Fibroblast of lung (primary cell): ENCODE measurements at places on chromosomes 11 and 22. TPM values are rescaled to one million over a fixed set of nuclear protein-coding genes. Genes with fewer than 3 reads are reported as not detected.
A peak's percentile ranks its signal among the peaks of the same experiment; 100 is the strongest.

The KCNJ1 gene
- under 0.01 TPM in 1 of 2 replicates, not detected in the other for total RNA-seq

The TRIM49 gene
- not detected in 2 replicates for total RNA-seq

The USP2 gene
- 0.77 and 2.3 TPM in 2 replicates for total RNA-seq

The PHLDA2 gene
- total RNA-seq, result 4.1 and 6.8 TPM in 2 replicates

The PITPNM1 gene
- total RNA-seq, result 7.4 and 10.2 TPM in 2 replicates

The NRGN gene
- total RNA-seq, result 0.17 TPM in 1 of 2 replicates, not detected in the other

The OR5A1 gene
- not detected in 2 replicates for total RNA-seq

- H3K27ac ChIP-seq, result no peak overlapping the region
- no peaks in the 10 kb centered on the region for H3K4me1 ChIP-seq
- no peaks in the 10 kb centered on the region for H3K36me3 ChIP-seq
Observed at GRCh38 chr22:23562186-23562585, 17.9 kb downstream of the IGLL1 start.

- no peaks in the 10 kb centered on the region for H3K27me3 ChIP-seq
- H3K27ac ChIP-seq, result no peak overlapping the region
- H3K4me1 ChIP-seq, result no peaks in the 10 kb centered on the region
- no peak for DNase-seq
- H3K36me3 ChIP-seq, result peaks cover 18% of the 10 kb centered on the region
- no peak overlapping the region for H3K4me3 ChIP-seq
Observed at GRCh38 chr22:20143883-20144665, 6.8 kb downstream of the CCDC188 start.

DNA sequence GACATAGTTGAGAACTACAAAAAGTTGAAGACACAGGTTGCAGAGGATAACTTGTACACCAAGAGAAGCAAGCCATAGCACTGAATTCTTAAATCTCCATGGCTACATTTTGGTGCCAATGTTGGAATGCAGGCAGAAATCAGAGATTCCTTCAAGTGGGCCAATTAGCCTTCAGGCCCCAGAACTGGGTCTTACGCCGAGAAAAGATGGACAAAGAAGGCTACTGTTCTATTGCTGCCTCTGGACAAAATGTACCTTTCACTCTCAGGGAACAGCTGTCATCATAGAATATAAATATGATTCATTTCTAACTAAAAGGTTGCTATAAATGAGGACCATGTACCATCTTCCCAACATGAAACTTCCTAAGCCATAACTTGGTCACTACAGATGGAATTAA is 13.7 kb downstream of the TMEM216 start:
- no peak for DNase-seq
- H3K36me3 ChIP-seq, result peaks cover 25% of the 10 kb centered on the region
- no peak overlapping the region for H3K27ac ChIP-seq
- H3K4me1 ChIP-seq, result no peaks in the 10 kb centered on the region
- H3K4me3 ChIP-seq, result no peak overlapping the region

GRCh38 chr11:113082341-113082955 is 121.2 kb downstream of the NCAM1 start:
- no peaks in the 10 kb centered on the region for H3K36me3 ChIP-seq
- no peak for DNase-seq
- no peak overlapping the region for H3K27ac ChIP-seq

- DNase-seq, result no peak
- peaks cover 3% of the 10 kb centered on the region for H3K4me1 ChIP-seq
- peaks cover 1% of the 10 kb centered on the region for H3K36me3 ChIP-seq
- H3K27me3 ChIP-seq, result no peaks in the 10 kb centered on the region
- no peak overlapping the region for H3K27ac ChIP-seq
Observed at GRCh38 chr11:1530686-1531448, 41.2 kb downstream of the DUSP8 start.

DNA sequence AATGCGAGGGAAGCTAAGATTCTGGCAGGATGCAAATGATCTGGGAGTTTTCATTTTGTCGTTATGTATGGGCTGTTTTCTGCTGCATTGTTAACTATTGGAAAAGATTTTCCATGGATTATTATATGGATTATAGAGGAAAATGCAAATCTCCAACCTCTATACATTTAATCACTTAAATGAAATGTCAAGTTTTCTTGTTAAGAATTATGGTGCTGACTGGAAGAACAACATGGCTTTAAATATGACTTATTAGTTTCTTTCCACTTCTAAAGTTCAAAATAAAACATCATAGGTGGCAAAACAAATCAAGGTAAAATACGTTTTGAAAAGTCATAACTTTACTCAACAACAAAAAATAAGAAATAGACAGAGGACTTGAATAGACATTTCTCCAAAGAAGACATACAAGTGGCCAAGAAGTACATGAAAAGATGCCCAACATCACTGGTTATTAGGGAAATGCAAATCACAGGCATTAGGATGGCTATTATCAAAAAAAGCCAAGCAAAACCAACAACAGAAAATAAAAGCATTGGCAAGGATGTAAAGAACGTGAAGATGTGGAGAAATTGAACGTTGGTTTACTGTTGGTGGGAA is 56.2 kb upstream of the CLDN5 start:
- H3K4me1 ChIP-seq, result peaks cover 5% of the 10 kb centered on the region
- H3K36me3 ChIP-seq, result no peaks in the 10 kb centered on the region
- no peaks in the 10 kb centered on the region for H3K27me3 ChIP-seq
- no peak for DNase-seq

DNA sequence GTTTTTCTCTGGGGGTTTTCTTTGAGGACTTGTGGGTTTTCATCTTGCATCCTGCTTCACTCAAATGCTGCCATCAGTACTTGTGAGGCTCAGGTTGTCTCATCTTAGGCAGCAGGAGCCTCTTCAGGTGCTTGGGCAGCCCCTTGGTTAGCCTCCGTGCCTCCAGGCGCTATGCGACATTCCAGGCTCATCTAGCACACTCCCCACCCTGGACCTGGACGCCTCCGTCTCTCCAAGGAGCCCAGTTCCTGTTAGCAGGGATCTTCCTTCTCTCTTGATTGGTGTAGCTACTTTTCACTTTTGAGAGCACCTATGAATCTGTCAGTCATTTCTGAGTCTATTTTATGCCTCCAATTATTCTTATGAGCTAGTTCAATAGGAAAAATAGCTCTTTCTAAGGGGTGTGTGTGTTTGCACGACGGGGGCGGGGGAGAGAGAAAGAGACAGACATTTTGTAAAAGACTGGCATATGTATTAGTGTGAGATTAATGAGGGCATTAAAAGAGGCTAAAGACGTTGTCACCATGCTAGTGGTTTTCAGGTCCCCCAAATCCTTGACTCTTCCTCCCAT is 7.8 kb downstream of the TUBA8 start:
- H3K4me3 ChIP-seq, result no peak overlapping the region
- no peaks in the 10 kb centered on the region for H3K36me3 ChIP-seq
- no peak for DNase-seq
- H3K27ac ChIP-seq, result no peak overlapping the region
- no peaks in the 10 kb centered on the region for H3K27me3 ChIP-seq

GRCh38 chr11:33452836-33453624 is 195.8 kb downstream of the HIPK3 start:
- peak; percentile 96 for DNase-seq
- no peak overlapping the region for H3K27ac ChIP-seq
- H3K4me3 ChIP-seq, result no peak overlapping the region
- no peaks in the 10 kb centered on the region for H3K36me3 ChIP-seq

DNA sequence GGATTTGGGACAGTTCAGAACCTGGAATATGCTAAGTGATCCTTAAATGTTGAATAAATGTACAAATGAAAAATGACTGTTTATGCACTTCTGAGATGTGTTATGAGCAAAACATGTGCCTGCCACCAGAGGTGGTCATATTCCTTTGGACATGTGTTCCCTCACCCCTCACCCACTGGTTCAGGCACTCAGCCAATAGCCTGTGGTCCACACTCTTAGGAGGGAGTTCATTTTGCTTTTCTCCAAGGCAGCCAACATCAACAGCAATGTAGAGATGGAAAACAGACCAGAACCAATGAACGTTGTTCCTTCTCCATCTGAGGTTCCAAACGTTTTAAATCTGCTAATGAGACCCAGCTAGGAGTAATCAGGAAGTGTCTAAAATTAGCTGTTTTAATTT is 44.0 kb downstream of the RPUSD4 start:
- DNase-seq, result peak; percentile 53
- no peak overlapping the region for H3K4me3 ChIP-seq
- H3K36me3 ChIP-seq, result no peaks in the 10 kb centered on the region

DNA sequence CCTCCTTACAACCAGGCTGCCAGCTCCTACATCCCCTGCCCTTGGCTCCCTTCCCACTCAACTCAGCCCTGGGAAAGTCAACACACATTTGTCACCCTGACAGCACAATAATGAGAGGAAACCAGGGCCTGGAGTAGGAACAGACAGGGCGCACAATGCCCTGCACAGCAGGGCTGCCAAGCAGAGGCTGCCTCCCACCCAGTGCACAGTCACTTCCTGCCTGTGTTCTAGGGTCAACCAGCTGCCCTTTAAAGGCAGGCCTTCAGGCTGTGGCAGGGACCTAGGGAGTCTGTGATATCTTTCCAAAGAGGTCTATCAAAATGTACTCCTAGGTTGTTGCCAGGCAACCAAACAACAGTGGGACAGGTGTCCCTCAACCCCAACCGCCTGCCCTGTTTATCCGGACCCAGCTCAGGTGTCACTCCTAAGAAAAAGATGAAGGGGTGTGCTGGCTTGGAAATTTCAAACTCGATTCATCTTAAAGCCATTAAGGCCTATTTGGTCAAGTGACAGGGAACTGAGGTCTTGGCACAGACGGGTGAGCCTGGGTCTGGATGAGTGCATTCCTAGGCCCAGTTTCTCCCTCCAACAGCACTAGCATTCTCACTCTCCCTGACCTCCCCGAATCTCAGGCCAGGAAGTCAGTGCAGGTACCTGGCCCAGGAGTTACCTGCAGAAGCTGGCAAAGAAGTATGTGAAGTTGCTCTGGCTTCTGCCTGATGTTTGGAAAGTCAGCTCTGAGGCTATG is 110.3 kb upstream of the PITPNB start:
- peak; percentile 65 for DNase-seq
- H3K4me1 ChIP-seq, result peaks cover 9% of the 10 kb centered on the region
- no peak overlapping the region for H3K4me3 ChIP-seq
- H3K27ac ChIP-seq, result no peak overlapping the region
- H3K36me3 ChIP-seq, result no peaks in the 10 kb centered on the region

GRCh38 chr11:70637186-70637800 is 239.0 kb downstream of the CTTN start:
- no peaks in the 10 kb centered on the region for H3K4me1 ChIP-seq
- H3K4me3 ChIP-seq, result no peak overlapping the region
- H3K36me3 ChIP-seq, result no peaks in the 10 kb centered on the region
- no peaks in the 10 kb centered on the region for H3K27me3 ChIP-seq

- peak; percentile 63 for DNase-seq
- H3K27me3 ChIP-seq, result no peaks in the 10 kb centered on the region
- no peak overlapping the region for H3K27ac ChIP-seq
- H3K36me3 ChIP-seq, result no peaks in the 10 kb centered on the region
Observed at GRCh38 chr22:22877523-22878210, 9.9 kb upstream of the IGLL5 start.

DNA sequence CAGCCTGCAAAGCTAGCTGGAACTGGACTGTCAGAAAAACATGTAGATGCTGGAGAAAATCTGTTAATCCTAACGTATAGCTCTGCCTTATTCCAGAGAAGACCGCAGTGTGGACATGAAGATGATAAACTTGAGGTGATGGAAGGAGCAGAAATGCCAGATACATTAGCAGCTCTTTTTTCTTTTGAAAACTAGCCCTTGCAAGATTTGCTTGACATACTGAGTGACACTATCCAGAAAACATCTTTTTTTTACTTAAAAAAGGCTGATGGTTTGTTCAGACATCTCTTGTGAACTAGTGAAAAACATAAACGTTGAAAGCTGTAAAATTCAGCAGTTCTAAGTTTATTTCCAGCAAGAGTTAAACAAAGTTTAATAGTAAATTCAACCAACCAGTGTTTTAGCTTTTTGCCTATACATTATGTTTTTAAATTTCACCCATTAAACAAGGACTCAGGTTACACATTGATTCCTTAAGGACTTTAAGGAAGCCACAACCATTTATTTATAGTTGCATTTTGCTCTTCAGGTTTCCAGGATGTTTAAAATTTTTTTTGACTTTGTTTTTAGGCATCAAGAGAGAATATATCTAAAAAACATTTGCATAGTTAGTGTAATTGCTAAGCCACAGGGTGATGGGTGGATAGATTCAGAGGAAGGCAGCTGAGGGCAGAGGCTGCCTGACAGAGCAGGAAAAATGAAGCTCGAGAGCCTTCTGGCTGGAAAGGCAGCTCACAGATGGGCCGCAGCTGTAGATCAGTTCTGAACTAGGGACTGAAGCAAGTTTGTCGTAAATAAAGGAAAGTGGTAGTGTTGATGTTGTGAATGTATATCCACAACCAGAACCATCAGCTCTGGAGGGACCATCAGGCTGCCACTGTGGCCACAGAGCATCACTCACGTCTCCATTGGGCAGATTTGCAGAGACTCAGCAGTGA is 9.5 kb downstream of the SNAP29 start:
- peaks cover 11% of the 10 kb centered on the region for H3K4me1 ChIP-seq
- peak; percentile 52 for DNase-seq
- H3K4me3 ChIP-seq, result no peak overlapping the region
- no peaks in the 10 kb centered on the region for H3K27me3 ChIP-seq
- H3K27ac ChIP-seq, result peak overlapping the region; percentile 14

DNA sequence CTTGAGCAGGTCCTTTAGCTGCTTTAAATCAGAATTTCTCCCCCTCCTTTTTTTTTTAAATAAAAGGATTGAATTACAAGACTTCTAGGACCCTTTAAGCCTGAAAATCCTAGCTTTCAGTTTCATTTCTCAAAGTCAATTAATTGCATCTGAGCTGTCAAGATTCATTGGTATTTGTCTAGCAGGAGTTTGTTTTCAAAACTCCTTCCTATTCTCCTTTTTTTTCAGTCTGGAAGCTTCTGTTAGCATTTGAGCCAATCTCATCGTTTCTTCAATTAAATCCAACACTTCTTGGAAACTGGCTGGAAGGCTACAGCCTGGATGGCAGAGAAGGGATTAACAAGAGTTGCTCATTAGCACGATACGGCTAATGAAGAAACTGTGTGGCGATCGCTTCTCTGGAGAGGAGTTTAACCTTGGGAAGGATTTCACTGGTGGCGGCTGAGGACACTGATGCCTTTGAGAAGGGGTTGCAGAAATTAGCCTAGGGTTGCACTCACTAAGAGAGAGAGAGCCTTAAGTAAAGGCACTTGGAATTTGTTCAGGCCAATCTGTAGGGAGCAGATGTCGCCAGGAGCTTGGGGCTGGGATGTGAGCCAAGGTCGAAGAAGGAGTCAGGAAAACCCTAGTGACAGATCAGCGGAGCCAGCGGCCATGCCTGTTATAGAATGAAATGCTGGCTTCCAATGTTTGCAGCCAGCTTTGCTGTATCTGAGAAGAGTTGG is 43.8 kb upstream of the API5 start:
- no peak for DNase-seq
- H3K36me3 ChIP-seq, result no peaks in the 10 kb centered on the region
- H3K27ac ChIP-seq, result no peak overlapping the region
- no peaks in the 10 kb centered on the region for H3K4me1 ChIP-seq

GRCh38 chr22:33000342-33001280 is 57.6 kb downstream of the SYN3 start:
- DNase-seq, result peak; percentile 37
- H3K4me3 ChIP-seq, result no peak overlapping the region
- H3K27ac ChIP-seq, result no peak overlapping the region
- H3K27me3 ChIP-seq, result no peaks in the 10 kb centered on the region
- H3K4me1 ChIP-seq, result no peaks in the 10 kb centered on the region
